ENCODE measurements at places on chromosomes 4 and X.

DNA sequence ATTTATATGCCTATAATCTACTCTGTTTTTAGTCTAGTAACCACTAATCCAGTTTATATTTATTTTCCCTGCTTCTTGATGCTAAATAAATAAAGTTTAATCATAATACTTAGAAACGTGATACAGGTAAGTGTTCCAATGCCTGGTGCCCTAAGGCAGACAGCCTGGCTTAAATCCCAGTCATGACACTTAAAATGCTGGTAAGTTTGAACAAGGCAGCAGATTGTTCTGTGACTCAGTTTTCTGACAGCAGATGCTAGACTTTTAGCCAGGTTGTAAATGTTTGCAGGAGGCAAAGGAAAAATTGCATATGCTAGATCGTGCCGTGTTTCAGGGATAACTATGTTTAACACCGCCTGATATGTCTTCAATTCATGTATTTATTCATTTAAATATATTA is 2661.6 kb downstream of the PCDH7 start:
- DNase-seq = no peak

GRCh38 chrX:65253817-65254216 is 277.6 kb upstream of the ZC4H2 start:
- no peak for DNase-seq

GRCh38 chr4:4574792-4575191 is 32.9 kb upstream of the STX18 start:
- DNase-seq = no peak

- DNase-seq = no peak
These were observed 26.4 kb upstream of the TMPRSS11B start for GRCh38 chr4:68271851-68272357.

Measured in glutamatergic neuron (in vitro differentiated cells).